HCEC 1CT (cell line): ENCODE measurements at places on chromosomes 13 and 19.

- DNase-seq = no peak
These were observed 15.8 kb downstream of the PLIN4 start for GRCh38 chr19:4502282-4503131.

GRCh38 chr19:40803857-40804782 lies 5.1 kb downstream of the EGLN2 start:
- DNase-seq = no peak

GRCh38 chr19:34508540-34508939 lies 27.0 kb downstream of the WTIP start:
- no peak for DNase-seq

GRCh38 chr13:73732350-73732749 lies 401.9 kb downstream of the KLF12 start:
- no peak for DNase-seq
